ENCODE measurements at places on chromosomes 7 and 10.

- DNase-seq: no peak
These were observed 68.8 kb downstream of the PCGF5 start for GRCh38 chr10:91289305-91289704.

DNA sequence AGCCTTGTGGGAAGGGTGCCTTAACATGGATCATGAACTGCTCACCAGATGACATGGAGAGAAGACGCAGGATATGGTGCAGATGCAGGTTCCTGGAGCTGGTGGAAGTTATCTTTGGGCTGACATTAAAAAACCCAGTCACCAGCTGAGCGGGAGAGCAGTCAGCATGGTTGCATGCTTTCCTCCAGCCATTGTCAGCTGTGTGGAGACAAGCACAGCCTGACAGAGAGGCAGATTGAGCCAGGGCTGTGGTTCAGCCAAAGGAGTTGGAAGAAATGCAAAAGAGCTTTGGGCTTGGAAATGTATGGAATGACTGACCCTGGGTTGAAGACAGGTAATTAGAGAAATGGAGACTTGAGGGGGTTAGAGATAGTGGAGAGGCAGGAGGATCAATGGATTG lies 79.7 kb downstream of the CPVL start:
- no peak for DNase-seq

- DNase-seq: no peak
These were observed 41.1 kb downstream of the GPRIN2 start for GRCh38 chr10:46515366-46515765.

DNA sequence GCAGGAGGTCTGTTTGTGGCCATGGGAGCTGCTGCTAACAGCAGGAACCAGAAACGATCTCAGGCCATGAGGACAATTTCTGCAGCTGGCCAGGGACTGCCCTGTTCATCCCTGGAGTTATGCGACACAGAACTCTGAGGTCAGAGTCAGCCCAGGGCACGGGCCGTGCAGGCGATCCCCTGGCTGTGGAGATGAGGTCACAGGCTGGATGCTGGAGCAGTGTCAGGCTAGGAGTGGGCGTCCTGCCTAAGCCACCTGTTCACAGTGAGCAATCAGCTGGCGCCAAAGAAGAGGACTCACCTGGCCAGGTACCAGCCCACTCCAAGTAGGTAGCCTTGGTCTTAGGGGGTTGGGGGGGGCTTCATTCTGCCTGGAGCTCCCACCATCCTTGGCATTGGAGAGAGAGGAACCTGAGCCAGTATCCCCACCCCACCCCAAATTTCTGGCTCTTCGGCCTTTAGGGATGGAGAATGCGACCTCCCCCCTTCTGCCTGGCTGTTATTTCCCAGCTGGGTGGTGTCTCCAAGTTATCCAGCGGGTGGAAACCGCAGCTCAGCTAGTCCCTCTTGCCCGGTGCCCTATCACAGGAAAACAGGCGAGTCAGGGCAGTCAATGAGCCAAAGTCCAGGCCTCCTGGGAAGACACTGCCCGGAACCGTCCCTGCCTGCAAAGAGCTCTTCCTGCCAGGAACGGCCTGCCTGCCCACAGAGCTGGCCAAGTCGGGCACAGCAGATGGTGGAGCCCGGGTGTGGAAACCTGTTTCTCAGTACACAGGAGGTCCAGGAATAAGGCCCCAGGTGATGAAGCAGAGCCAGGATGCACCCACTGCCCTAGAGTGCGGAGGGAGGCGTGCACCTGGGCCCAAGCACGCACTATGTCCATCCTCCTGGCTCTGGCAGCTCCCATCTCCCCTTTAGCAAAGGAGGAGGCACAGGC lies 1.8 kb upstream of the TTYH3 start:
- no peak for DNase-seq

DNA sequence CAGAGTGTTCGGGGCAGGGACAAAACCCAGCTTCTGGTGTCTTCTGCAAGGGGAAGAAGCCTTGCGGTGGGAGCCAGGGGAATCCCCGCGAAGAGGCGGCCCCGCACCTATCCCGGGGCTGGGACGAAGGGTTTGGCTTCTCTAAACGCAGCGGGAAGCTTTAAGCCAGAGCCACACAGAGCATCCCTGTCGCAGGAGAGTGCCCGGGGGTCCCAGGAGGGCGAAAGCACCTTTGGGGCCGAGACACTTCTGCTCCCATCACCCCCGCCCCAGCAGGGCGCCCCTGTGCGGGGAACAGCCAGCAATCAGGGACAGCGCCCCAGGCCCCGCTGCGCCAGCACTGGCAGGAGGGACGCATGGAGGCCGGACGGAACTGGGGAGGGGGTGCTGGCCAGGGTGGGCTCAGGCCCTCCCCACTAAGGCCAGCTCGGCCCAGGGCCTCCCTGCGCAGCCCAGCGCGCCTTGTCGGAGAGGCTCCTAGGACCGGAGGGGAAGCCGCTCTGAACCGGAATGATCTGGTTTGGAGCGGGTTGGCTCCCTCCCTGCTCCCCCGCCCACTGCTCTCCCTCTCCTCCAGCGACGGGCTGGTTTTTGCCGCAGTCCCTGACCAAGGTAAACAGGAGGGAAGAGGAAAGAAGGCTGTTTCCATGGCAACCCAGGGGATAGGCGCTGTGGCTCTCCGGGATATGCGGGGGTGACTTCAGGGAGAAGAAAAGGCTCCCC lies 63.9 kb downstream of the TMEM209 start:
- no peak for DNase-seq

- no peak for DNase-seq
These were observed 51.3 kb downstream of the WIPF3 start for GRCh38 chr7:29857654-29858053.

- DNase-seq: no peak
These were observed 6.6 kb downstream of the SYNPO2L start for GRCh38 chr10:73648975-73649829.

- no peak for DNase-seq
These were observed 103.4 kb downstream of the SDK1 start for GRCh38 chr7:3404501-3404900.

GRCh38 chr10:132870426-132870825 lies 71.9 kb downstream of the CFAP46 start:
- no peak for DNase-seq

DNA sequence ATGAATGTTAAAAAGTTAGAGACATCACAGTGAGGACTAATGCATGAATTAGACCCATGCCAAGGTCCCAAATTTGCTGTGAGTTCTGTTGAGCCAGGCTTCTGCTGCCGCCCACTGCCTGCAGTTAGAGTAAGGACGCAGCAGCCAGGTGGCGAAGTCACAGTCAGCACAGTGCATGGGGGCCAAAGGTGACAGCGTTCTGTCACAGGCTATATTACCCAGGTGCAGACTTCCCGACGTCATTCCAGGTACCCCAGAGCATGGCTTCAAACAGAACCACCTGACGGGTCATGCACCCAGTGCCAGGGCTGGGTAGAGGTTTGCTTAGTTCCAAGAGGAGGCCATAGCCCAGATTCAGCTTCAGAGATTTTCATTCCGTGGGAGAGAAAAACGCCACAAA lies 33.9 kb upstream of the HMX3 start:
- DNase-seq: no peak

DNA sequence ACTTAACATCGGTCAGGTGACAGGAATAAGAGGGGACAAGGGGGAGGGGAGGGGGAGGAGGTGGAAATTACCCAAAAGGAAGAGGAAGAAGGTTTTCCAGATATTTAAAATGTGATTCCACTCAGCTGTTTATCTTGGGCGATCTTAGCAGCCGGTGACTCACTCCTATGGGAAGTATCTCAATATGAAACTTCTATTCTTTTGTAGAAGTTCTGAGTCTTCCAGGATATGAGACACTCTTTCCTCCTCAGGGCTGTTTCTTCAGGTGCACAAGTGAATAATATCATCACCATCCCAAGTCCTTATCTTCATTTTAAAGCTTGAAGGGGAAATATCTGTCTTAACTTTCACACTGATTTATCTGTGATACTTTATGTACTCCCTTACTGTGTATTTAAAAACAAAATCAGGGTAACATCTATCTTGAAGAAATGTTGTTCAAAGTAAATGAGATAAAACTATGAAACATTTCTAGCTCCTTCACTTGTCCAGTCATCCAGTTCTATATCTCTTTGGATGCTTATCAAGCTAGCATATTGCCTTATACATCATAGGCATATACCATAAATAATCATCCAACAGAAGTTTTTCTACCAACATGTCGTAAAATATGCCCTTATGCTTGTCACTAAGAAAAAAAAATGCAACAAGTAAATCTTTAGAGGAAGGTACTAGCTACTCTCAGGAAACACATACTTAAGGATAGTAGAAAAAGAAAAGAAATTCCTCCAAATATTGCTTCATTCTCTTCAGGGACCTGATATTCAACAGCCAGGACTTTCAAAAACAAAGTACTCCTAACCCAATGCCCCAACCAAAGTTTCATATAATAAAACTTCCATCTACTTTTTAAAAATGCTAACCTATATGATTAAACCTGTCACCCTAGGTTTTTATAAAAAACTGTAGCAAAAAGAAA lies 13.7 kb downstream of the DOCK4 start:
- DNase-seq: no peak

- no peak for DNase-seq
These were observed 119.7 kb downstream of the JMJD1C start for GRCh38 chr10:63346015-63346441.

GRCh38 chr10:30502266-30503060 lies 68.5 kb downstream of the MAP3K8 start:
- peak; percentile 72 for DNase-seq

- no peak for DNase-seq
These were observed 51.0 kb downstream of the COL1A2 start for GRCh38 chr7:94445696-94446194.

GRCh38 chr7:67621704-67622103 lies 625.1 kb downstream of the TYW1 start:
- DNase-seq: no peak

DNA sequence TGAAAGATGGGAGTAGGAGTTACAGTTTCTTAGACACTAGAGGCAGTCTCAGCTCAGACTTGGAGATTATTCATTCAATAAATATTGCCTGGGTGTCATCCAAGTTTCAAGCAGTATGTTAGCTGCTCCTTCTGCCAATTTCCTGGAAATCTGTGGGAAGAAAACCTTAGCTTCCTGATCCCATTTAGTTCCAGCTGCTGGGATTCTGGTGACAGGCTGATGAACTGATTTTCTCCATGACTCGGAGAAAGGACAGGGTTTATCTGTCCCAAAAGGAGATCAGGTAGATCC lies 95.8 kb downstream of the CLEC2L start:
- DNase-seq: no peak

- DNase-seq: no peak
These were observed 186.5 kb upstream of the SEMA3E start for GRCh38 chr7:83835424-83835823.

DNA sequence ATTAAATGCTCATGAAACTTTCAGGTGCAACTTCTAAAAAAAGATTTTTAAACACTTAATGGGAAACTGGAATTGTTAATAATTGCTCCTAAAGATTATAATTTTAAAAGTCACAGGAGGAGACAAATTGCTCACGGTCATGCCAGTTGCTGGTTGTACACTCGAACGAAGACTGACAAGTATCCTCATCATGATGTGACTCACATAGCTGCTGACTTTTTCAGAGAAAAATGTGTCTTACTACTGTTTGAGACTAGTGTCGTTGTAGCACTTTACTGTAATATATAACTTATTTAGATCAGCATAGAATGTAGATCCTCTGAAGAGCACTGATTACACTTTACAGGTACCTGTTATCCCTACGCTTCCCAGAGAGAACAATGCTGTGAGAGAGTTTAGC lies 79.3 kb downstream of the ITGB8 start:
- no peak for DNase-seq

DNA sequence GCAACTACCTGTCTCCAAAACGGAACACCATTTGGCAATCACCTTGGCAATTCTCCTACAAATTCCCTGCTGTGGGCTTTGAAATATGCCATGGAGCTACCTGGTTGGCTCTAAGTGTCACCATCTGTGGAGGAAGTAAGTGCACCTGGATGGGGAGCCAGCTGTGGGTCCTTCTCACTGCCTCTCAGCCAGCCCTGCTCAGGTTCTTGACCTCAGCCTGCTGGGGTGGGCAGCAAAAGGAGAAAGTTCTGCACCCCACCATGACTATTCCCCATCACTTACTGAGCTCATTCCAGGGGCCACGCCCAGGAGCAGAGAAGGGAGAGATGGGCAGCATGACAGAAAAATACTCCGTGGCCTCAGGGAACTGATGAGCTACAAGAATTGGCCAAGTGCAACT lies 158.7 kb downstream of the TNS3 start:
- DNase-seq: no peak

DNA sequence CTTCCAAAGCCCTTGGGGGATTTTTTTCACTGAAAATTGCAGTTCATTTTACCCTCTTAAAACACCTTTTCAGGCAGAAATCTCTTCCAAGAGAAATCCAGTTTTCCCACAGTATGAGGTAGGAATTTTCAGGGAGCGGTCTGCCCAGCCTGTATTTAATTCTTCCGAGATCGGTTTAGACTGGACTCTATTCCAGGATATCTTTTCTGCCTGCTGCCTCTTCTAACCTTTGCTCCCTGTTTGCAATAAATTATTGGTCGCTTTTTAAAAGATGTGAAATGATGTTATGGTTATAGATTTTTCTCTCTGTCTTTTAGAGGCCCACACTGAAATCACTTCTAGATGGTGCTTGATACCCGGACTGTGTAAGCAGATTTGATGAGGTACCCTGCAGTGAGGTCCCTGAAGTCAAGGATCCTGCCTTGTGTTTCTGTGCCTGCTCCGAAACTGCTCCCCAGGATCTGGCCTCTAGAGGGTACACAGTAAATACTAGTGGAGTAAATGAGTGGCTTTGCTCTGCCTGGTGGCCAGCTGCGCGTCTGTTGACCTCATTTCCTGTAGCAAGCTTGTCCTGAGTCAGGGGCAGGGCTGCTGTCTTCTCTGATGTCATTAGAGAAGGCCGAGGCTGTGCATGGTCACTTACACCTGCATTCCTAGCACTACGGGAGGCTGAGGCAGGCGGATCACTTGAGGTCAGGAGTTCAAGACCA lies 191.6 kb downstream of the FANK1 start:
- no peak for DNase-seq

- no peak for DNase-seq
These were observed 114.5 kb downstream of the LRRC4 start for GRCh38 chr7:127916735-127917134.

- DNase-seq: peak; percentile 13
These were observed at the start of gene FAM13C for GRCh38 chr10:59362144-59362958. Gene FAM13C, minus strand, starts transcription at chr10:59362549. Its CDS starts 89 bp downstream, at chr10:59362460.

- DNase-seq: peak; percentile 9
These were observed 837.8 kb upstream of the COBL start for GRCh38 chr7:52154382-52154781.

- DNase-seq: peak; percentile 80
These were observed 334 bp downstream of the ZNF800 start for GRCh38 chr7:127392182-127392565.

All from RPMI8226 (cell line).